HL-60 (cell line): ENCODE measurements at places on chromosomes 5 and 9.

DNA sequence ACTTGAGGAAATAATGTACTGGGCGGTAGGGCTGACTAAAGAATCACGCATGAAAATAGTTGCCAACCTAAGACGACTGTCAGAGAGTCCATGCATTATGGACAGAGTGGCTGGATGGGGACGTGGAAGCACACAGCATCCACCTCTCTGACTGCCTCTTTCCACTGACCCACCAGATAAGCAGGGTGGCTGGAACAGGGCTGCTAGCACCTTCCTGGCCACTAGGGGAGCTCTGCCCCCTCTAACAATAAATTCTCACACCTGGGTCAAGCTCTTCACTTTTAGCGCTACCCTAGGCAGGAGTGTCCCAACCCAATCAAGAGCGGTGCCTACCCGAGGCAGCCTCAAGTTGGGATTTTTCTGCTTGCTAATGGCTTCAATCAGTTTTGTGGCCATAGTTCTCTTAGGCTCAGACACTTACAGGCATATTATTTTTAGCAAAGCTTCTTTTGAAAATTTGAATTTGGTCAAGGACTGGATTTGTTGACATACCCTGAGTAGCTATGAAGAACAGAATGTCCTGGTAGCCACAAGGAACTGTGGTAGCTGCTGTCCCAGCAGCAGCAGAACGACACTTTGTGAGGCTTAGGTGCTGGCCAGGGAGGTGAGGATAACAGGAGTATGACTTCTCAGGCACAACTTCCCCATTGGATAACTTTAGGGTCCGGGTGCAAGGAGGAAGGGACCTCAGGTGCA is 6.9 kb upstream of the TPM2 start:
- peak; percentile 18 for DNase-seq

DNA sequence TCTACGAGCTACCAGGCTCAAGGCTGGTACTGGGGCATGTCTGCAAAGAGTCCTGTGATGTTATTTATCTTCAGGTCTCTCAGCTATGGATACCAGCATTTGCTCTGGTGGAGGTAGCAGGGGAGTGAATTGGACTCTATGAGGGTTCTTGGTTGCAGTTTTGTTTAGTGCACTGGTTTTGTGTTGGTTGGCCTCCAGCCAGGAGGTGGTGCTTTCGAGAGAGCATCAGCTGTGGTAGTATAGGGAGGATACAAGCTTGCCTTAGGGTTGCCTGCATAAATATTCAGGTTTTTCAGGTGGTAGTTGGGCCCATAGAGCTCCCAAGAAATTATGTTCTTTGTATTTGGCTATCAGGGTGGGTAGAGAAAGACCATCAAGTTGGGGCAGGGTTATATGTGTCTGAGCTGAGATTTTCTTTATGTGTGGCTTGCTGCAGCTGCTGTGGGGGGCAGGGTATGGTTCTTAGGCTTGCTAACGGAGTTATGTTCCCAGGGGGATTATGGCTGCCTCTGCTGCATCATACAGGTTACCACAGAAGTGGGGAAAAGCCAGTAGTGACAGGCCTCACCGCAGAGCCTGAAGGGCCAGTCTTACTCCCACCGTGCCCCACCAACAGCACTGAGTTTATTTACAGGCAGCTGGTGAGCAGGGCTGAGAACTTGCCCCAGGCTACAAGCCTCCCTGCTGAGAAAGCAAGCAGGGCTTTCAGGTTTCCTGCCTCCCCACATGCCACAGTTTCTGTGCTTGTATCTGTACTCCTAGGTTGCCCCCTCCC is 9.7 kb upstream of the RIOK2 start:
- no peak for DNase-seq

DNA sequence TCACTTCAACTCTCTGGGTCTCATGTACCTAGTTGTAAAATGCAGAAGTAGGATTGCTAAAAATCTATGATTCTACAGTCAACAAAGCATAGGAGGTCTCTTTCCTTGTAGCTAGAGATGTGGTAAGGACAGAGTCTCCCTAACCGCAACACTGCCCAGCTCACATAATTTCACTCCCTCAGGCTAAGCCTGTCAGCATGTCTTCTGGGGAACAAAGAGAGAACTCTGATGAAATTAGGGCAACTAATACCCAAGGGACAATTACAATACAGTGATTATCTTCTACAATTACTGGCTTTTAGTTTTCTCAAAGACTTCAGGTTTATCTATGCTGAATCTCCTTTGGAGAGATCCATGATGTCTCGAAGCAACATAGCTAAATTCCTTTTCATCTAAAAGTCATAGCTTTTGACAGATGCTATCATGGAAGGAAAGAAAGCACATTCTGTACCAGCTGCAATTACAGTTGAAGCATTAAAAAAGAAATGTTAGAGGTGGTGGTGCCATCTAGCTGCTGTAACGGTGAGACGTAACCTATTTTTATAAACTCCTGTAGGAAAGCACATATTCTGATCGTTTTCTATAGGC is 141.1 kb upstream of the TARS1 start:
- no peak for DNase-seq

GRCh38 chr5:169867347-169867746 is 112.9 kb downstream of the INSYN2B start:
- no peak for DNase-seq

DNA sequence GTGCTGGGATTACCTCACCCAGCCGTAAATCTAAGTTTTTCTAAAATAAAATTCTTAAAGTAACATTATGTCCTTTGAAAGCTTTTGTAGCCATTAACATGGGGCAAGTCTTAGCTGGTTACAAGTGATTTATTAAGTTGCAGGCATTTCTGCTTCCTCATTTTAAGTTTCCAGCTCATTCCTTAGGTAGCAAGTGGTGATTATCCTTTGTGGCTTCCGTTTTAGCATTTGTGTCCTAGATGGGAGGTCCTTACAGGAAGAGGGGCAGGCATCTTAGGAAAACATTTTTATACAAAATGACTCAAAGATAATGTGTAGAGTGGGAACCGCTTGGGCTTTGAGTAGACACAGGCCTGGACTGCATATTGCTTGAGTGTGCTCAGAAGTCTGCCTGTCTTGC is 35.0 kb upstream of the ROPN1L start:
- DNase-seq, result no peak

- DNase-seq, result no peak
Observed at GRCh38 chr9:70494221-70494620, 79.8 kb upstream of the KLF9 start.

- DNase-seq, result no peak
Observed at GRCh38 chr9:135968601-135969000, 7.4 kb upstream of the UBAC1 start.

- no peak for DNase-seq
Observed at GRCh38 chr5:16742938-16743337, 126.1 kb upstream of the RETREG1 start.

- no peak for DNase-seq
Observed at GRCh38 chr9:120733190-120733589, 18.9 kb upstream of the MEGF9 start.

DNA sequence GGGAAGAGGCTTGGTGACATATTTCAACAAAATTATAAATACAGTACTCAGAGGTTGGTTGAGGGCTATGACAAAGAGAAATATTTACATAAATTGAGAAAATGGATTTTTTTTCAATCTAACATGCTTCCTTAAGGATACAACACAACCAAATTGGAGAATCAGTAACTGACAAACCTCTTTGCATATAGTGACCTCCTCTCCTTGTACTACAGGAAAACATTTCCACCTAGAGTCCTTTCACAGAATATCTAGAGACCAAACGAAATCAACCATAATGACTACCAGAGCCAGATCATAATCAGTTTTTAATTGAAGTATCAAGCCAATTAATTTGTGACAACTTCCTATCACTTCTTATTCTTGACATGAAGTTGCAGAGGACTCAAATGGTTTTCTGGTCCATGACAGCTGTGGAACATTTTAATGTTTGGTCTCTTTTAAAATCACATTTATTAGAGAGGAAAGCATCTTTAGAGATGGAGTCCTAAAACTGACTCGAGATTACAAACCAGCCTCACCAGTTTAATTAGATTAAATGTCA is 1636.5 kb upstream of the C9orf72 start:
- DNase-seq, result no peak

- no peak for DNase-seq
Observed at GRCh38 chr9:133822430-133823065, 84.4 kb upstream of the SARDH start.

GRCh38 chr5:132501961-132502931 is 11.7 kb upstream of the IRF1 start:
- DNase-seq, result no peak

DNA sequence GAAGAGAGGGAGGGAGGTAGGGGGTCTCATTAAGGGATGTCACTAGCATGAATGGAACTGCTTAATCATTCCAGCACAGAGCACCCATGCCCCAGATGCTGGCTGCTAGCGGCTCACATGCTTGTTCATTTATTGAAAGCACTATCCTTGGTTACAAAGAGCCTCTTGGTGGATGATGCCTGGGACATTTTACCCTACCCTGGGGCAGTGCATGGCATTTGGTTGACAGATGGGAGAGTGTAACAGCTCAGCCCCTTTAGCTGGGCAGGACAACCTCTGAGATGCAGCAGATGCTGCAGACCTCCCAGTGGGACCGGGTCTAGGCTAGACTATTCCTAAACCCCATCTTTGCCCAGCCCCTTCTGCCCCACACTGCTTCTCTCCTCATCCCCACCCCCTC is 46.9 kb upstream of the TCERG1 start:
- DNase-seq, result no peak

GRCh38 chr5:93598091-93599000 is 15.3 kb downstream of the NR2F1 start:
- DNase-seq, result no peak

- no peak for DNase-seq
Observed at GRCh38 chr9:135950135-135950682, 11.0 kb downstream of the UBAC1 start.
